ENCODE measurements at places on chromosomes 2 and 18.

GRCh38 chr2:233498126-233498525 lies 68.5 kb downstream of the USP40 start:
- DNase-seq, result no peak

- DNase-seq, result no peak
Measured at GRCh38 chr2:28269019-28269784, 123.5 kb upstream of the FOSL2 start.

- peak; percentile 35 for DNase-seq
Measured at GRCh38 chr2:96535331-96535730, 1.2 kb upstream of the ARID5A start.

GRCh38 chr2:216499641-216500218 lies 1.1 kb downstream of the RPL37A start:
- DNase-seq, result no peak

DNA sequence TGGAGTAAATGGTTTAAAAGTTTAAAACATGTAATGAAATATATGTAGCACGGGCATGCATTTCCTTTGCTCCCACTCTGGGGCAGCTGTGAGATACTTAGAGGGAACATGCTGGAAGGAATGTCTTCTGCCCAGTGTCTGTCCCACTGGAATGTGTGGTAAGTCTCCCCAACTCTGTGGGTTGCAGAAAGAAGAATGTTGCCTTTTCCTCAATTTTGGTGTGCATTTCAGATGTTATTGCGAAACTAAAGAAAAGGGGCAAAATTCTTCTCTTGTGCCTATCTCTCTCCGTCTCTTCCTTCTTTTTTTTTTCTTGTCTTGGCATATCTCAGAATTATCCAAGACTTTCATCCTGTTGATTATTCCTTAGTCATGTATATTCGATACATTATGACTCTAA lies 201.1 kb downstream of the SH3RF3 start:
- DNase-seq, result no peak

DNA sequence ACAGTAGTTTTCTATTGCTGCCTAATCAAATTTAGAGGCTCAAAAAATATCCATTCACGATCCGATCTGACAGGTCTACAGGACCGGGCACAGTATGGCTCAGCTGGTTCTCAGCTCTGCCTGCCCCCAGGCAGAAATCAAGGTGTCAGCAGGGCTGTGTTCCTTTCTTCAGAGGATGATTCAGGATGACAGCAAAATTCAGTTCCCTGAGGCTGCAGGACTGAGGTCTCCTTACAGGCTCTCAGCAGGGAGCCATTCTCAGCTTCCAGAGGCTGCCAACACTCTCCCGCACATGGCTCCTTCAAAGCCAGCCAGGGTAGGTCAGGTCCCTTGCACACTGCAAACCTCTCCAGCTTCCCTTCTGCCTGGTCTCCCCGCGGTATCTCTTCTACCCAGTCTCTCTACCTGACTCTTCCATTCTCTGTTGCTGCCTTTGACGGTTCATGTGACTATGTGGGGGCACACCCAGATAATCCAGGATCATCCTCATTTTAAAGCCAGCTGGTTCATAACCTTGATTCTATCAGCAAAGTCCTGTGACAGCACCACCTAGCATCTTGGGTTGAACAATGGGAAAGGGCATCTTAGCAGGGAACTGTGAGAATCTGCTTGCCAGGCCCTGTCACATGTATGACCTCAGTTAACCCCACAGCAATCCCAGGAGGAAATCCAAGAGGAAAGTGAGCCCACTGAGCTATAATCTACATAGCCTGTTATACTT lies 50.4 kb downstream of the UXS1 start:
- no peak for DNase-seq

DNA sequence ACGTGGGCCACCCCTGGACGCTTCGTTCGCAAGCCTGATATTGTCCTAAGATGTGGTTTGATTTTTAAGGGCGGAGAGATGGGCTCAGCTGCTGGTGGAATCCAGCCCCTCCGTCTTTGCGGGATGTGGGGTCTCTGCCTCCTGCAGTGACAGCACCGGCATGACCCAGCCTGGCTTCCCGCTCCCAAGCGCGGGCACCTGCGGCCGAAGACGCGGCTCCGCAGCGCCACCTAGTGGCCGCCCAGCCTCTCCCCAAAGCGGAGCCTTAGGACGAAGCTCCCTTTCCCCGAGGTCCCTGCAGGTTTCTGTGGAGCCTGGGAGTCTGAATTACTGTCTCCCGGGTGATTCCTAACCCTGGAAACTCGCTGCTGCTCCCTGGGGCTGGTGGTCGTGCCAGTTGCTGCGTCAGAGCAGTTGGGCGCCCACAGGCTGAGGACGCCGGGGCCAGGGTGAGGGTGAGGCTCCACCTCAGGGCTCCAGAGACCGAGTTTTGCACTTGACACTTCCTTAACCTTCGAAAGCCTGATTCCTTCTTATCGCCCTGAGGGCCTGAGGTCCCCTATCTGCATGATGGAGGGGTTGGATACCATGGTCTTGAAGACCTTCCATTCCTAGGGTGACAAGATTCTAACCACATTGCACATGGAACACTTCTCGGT lies 137.5 kb downstream of the TPO start:
- DNase-seq, result peak; percentile 50

- DNase-seq, result no peak
Measured at GRCh38 chr2:184860744-184861143, 262.4 kb downstream of the ZNF804A start.

DNA sequence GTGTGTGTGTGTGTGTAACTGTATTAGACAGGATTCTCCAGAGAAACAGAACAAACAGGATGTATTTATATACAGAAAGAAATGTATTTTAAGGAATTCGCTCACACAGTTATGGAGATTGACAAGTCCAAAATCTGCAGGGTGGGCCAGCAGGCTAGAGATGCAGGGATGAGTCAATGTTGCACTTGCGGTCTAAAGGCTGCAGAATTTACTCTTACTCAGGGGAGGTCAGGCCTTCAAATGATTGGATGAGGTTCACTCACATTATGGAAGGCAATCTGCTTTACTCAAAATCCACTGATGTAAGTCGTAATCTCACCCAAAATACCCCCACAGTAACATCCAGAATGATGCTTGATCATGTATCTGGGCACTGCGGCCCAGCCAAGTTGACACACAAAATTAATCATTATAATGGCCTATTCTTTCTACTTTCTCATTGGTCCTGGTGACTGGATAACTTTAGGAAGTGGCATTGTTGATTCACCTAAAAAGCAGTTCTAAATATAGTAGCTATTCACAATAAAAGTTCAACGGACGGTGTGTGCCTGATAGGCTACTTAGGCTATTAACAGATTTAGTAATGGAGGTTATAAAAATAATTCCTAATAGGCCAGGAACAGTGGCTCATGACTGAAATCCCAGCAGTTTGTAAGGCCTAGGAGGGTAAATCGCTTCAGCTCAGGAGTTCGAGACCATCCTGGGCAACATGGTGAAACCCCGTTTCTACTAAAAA lies 40.6 kb upstream of the ACYP2 start:
- no peak for DNase-seq

GRCh38 chr2:11746807-11747459 lies 501 bp downstream of the LPIN1 start:
- DNase-seq, result no peak

GRCh38 chr2:3131636-3132326 lies 245.8 kb downstream of the EIPR1 start:
- no peak for DNase-seq

DNA sequence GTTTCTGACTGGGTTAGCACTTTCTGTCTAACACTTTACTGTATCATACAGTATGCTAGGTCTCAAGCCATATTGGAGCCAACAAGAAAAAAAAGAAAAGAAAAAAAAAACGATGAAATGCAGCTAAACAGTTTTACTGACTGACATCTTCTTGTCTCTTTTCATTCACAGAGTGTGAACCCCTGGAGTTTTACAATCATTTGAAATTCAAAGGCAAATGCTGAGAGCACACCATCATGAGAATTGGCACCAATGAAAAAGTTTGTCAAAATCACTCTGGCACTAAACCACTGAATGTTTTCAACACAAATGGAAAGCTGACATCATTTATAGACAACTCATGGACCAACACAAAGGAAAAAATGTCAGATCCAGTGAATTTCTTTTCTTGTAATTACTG lies 513.3 kb downstream of the LRRTM4 start:
- no peak for DNase-seq
